Urinary bladder (tissue), 4 donors: ENCODE measurements at places on chromosomes 1 and 21.

GRCh38 chr1:64476251-64476952, 6.5 kb downstream of the CACHD1 start:
- DNase-seq: no peak

GRCh38 chr1:42282867-42283583, 52.0 kb downstream of the FOXJ3 start:
- no peak for DNase-seq

- DNase-seq: no peak
Observed at GRCh38 chr1:52978045-52978444, 51.0 kb downstream of the SCP2 start.

GRCh38 chr1:154697710-154698109, 89.7 kb upstream of the ADAR start:
- no peak for DNase-seq

DNA sequence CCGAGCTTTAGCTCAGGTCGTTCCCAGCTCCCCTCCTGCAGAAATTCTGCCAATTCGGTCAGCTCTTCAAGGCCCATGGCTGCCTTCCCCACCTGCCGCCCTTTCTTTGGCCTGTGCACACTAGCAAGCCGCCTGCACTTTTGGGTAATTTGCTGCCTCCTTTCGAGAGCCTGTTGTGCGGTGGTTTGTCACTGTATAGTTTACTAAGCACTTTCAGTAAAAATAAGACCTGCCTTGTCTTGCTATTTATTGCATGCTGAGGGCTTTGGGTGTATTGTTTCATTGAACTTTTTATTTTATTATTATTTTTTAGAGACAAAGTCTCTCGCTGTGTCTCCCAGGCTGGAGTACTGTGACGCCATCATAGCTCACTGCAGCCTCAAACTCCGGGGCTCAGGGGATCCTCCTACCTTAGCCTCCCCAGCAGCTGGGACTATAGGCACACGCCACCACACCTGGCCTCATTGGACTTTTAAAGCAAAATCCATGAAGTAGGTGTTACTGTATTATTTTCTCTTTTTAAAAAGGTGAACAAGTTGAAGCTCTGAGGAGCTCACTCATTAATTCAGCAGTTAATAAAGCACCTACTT, 1.1 kb upstream of the FABP3 start:
- no peak for DNase-seq

DNA sequence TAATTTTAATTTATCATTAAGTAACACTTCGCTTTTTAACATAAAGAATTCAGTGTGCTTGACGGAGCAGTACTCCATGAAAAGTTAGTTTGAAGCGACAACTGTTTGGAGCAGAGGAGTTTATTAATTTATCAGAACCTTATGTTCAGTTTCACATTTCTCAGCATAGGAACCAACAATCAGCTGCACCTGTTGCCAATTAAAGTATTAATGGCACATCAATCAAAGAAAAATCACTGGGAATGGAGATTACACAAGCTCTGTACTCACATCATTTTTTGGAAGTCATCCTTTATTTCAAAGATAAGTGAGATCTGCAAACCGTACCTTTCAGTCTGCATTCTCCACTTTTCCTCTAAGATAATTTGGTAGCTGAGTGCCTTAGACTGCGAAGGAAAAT, 344.6 kb downstream of the LMO4 start:
- DNase-seq: no peak

- no peak for DNase-seq
Observed at GRCh38 chr1:226628612-226629155, 80.1 kb downstream of the STUM start.

DNA sequence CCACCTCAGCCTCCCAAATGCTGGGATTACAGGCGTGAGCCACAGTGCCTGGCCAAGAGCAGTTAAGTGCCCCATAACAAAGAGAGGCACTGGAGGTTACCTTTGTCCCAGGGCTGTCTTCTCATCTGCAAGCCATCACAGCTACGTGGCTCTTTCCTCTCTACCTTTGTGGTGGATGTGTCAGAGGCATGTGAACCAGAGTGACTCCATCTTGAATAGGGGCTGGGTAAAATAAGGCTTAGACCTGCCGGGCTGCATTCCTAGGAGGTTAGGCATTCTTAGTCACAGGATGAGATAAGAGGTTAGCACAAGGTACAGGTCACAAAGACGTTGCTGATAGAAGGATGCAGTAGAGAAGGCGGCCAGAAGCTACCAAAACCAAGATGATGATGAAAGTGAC, 59.4 kb upstream of the POU2F1 start:
- DNase-seq: no peak

- DNase-seq: no peak
Observed at GRCh38 chr1:158059984-158060383, 66.5 kb downstream of the KIRREL1 start.

DNA sequence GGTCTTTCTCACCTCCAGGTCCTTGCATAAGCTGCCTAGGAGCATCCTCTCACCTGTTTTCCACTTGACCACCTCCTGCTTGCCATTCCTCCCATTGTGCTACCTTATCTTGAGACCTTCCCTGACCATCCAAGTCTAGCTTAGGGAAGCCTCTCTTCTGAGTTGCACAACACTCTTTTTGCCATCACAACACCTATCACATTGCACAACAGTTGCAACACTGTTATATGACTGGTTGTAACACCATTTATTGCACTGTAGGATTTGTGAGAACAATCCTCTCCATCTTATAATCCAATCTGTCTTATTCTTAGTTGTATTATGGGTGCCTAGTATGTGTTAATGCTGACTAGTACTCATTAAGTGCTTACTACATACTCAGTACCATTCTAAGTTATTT, 488.7 kb downstream of the OMA1 start:
- no peak for DNase-seq

DNA sequence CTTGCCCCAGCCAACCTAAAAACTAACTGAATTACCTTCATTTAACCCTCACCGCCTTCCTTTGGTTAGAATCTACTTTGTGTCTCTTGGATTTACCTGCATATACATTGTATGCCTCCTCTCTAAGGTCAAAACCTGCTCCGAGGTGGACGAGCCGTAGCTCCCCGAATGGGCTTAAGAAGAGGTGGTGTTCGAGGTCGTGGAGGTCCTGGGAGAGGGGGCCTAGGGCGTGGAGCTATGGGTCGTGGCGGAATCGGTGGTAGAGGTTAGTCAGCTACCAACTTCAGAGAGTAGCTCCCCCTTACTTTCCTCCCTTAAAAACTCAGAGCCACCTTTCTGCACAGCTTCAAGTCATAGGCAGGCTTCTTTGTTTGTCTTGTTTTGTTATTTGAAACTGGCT, 9.2 kb downstream of the CHTOP start:
- no peak for DNase-seq

DNA sequence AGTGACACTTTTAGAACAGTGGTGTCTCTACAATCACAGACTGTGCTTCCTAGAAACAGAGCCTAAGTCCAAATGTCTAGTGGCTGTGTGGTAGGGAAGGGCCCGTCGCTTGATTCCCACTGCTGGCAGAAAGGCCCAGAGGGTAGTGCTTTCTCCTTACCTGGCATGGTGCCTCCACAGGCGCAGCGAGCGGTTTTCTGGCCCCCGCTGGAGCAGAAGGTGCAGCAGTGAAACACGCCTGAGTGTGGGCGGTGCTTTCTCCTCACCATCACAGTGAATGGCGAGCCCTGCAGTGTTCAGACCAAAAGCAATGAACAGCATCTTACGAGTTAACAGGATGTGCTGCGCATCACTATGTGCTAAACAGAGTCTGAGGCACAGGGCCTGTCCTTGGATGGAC, 8.3 kb downstream of the TRIM45 start:
- DNase-seq: no peak

GRCh38 chr1:168842306-168842705, 113.3 kb upstream of the DPT start:
- no peak for DNase-seq

DNA sequence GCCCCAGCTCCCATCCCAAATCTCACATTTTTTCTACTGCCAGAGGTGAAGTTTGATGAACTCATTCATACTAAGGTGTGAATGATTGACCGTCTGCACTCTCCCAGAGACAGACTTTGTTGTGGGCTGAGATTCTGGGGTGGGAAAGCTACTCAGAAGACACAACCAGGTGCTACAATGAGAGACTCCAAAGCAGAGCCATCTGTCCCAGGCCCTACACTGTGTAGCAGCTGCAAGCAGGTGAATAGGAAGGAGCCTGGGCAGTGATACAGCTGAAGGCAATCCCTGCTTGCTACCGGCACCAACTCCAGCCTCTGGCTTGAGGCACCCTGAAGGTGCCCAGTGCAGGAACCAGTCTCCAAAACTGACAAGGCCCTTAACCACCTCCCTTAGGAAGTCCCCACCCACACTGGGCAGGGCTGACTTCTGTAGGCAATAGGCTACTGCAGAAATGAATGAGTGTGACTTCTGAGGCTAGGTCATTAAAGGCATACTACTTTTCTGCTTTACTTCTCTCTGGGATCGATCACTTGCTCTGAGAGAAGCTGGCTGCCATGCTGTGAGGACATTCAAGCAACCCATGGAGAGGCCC, 79.7 kb upstream of the RUNX3 start:
- no peak for DNase-seq

DNA sequence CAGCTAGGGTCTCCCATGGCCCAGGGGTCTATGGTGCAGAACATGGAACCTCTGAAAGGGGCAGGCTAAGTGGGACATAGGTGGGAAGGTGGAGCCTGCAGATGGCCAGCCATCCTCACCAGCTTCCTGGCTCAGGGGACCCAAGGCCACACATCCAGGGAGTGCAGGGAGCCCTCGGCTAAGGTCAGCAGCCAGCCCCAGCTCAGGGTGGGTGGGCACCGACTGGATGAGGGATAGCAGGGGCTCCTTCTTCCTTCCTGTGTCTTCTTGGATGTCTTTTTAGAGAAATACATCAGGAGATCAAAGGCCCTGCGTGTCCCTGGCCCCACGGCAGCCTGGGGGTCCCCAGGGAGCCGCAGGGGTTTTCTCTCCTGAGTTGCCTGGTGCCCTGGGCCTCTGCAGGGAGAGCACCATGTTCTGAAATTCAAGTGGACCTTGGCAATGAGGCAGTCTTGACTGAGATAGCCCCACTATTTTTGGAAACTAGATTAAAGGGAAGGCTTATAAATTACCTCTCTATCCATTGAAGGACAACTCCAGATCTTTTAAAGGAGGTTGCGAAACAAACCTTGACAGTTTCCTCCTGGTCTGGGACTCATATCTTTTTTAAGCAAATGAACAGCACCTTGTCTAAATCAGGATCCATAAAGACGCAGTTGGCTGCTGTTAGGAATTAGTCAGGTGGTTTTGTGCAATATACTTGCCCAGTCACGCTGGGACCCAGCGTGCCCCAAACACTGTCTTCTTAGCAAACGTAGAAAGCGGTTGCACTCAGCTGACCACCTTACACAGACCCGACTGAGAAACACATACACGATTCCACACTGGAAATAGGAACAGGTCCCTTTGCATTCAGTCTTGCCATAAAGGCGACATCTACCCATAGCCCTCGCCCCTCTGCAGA, 242.3 kb downstream of the TOMM20 start:
- DNase-seq: no peak

GRCh38 chr1:32521165-32521564, 18.1 kb upstream of the ZBTB8A start:
- no peak for DNase-seq

- DNase-seq: no peak
Observed at GRCh38 chr1:166605137-166605536, 234.1 kb upstream of the POGK start.

- DNase-seq: no peak
Observed at GRCh38 chr1:177568622-177569021, 397.9 kb downstream of the BRINP2 start.

DNA sequence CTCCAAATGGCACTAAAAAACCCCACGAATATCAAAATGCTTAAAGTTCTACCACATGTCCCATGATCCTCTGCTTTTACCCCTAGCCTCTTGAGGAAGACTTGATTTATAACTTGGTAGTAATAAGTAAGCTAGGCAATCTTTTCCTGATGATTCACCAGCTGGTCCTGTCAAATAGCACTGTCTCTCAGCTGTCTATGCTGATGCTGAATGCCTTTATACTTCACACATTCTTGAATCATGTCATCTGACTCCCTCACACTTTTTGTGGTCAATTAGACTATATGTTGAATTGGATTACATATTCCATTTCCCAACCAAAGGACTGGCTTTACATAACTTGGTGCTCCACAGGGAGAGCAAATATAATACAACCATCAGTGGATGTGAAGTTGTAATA, 16.6 kb downstream of the C21orf91 start:
- DNase-seq: no peak

- DNase-seq: no peak
Observed at GRCh38 chr1:240435996-240436566, 175.9 kb downstream of the GREM2 start.

DNA sequence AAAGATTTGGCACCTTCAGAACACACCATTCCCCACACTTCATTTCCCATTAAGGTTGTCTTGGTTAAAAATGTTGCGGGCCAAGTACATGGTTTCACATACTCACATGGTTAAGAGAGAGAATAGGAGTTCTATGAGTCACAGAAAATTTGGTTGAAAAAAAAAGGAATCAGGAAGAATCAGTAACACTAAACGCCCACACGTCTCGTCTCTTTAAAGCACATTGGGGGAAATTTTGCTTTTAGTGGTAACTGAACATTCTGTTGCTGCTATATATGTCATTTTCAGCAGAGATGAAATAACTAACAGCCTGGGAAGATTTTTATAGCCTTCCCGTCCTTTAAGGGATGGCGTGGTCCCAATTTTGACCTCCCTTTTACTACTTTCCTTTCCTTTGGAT, 132.9 kb upstream of the ERG start:
- peak; percentile 52 for DNase-seq

DNA sequence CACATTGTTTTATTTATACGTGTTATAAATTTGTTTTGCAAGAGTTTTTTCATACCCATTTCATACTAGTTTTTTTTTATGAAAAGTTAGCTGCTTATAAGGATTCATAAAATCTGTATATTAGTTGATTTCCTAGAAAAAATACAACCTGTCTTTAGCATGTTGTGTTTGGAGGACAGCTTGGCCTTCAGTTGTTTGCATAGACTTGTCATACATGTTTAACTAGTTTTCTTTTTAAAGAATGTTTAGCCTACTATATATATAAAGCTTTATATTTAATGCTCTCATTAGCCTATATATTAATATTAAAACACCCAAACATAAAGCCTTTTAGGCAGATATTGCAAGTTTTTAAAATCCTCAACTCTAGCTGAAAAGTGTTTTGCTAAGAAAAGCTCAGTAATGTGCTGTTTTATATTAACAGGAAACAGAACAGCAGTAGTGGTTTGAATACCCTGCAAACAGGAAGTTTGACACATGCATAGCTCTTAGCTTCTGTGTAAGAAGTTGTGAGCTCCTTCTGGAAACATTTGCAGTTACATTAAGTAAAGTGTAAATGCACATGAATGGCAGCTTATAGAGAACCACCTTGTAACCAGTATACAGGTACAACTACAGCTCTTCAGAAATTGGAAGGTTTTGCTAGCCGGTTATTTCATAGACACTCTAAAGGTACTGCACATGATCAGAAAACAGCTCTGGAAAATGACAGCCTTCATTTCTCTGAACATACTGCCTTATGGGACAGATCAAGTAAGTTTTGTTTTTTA, at the start of gene PRKACB:
Gene PRKACB (plus strand): TSS at position 476 of the 770 bp plus-strand sequence. CDS start 91 bp downstream, at position 567.
- no peak for DNase-seq
